ENCODE measurements at places on chromosomes 5 and 9. TPM values are rescaled to one million over a fixed set of nuclear protein-coding genes. Genes with fewer than 3 reads are reported as not detected.
A peak's percentile ranks its signal among the peaks of the same experiment; 100 is the strongest.

DNA sequence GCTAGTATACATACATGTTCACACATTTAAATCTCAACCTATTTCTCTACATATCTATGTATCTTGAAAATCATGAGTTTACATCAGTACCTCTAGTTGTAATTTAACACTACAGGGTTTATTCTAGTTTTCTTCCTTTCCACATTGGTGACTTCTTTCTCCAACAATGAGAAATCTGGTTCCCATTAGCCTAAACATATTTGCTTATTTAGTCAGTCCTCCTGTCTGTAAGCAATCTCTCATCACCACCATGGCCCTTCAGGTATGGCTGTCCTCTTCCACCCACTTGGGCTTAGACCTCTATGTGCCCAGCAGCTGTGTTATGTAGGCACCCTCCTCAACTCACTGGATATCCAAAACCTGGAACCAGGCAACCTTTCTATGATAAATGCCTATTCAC lies 8.0 kb upstream of the SPATA31D1 start:
- DNase-seq = no peak

HTR1A gene
- total RNA-seq = not detected

PCDHGC3 gene
- 59.0 TPM for total RNA-seq

- no peak for DNase-seq
These were observed 133.9 kb downstream of the PAM start for GRCh38 chr5:102889033-102889432.

DNA sequence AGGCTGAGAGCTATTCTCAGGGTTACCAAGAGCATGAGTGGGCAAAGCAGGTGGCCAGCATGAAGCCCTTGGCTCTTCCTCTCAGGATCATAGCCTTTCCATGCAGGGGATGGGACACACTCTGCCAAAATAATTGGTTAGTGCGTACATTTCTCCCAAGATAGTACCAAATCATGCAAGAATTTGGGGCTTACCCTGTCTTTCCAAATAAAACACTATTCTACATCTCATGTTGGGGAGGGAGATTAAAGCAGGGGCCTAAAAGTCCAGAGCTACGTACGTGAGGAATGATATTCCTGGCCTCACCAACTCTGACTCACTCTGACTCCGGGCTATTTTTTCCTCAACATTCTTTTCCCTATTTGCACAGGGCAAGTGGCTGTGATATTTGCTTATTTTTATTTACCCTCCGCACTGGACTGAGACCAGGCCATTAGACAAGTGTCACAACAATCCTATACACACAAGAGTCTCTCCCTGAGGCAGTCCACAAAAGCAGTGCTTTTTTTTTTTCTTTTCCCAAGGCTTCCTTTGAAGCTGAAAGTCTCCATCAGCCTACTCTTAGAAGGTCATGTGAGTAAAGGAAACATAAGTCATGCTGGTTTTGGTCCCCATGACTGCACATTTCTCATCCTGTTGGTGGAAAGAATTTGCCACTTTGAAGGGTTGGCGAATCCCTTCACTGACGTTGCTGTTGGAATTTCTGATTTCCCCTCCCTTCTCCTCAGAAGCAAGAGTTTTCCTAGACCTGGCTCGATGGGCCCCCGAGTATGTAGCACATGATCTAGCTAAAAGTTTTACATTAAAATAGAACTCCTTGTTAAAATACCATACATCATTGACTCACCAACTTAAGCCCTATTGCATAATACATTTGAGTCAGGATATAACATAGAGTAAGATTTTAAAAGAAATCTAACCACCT lies 40.0 kb downstream of the TMEM252 start:
- DNase-seq = peak; percentile 65

- no peak for DNase-seq
These were observed 45.2 kb upstream of the ANKRD31 start for GRCh38 chr5:75281716-75282465.

DNA sequence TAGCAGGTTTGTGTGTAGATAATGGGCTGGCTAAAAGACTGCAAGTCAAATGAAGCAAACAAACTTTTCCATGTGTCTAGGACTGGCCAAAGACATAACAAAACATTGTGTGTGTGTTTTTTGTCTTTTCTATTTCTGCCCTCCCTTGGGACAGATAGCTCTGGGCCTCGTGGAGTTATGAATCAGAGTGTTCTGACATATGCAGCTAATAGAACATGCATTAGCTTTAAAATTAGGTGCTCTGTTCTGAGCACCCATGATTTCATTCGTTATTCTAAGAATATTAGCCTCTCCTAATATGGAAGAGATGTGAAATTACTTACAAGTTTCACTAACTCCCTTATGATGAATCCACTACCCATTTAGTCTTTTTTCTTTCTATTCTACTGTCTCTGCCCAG lies 367.3 kb upstream of the PAPPA start:
- DNase-seq = no peak

PCDHB12 gene
- 0.26 TPM for total RNA-seq

All from fibroblast of lung (primary cell).